ENCODE measurements at places on chromosomes 7 and 10. TPM values are rescaled to one million over a fixed set of nuclear protein-coding genes. Genes with fewer than 3 reads are reported as not detected.
A peak's percentile ranks its signal among the peaks of the same experiment; 100 is the strongest.

DNA sequence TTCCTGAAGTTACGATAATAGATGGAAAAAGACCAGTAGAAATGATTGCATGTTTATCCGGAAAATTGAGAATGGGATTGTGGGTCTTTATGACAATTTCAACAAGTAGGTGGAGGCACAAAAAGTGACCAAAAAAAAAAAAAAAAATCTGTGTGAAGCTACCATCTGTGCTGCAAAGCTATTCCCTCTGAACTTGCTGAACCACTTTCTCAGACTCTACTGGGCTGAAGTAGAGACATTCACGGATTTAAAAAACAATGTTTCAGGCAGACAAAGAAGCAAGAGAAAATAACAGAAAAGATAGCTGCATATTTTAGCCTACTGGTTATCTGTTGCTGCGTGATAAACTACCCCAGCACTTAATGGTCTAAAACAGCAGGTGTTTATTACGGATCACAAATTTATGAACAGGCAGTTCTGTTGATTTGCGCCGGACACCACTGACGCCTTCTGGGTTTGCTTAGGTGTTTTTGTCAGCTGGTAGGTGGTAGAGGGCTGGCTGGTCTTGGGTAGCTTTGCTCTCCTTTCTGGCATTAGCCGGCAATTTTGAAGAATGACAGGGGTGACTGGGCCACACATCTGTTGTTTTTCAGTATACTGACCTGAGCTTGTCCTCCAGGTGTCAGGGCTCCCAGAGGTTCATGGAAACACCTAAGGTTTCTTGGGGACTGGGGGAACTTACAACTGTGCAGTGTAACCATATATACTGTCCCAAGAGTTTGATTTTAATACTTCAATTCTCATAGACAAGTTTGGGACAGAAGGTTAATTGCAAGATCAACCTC is 665.1 kb downstream of the CCSER2 start:
- DNase-seq = no peak

- no peak for DNase-seq
These were observed 27.9 kb downstream of the FAM20C start for GRCh38 chr7:220151-220841.

Gene GALNT11
- 48.7 TPM for total RNA-seq

- DNase-seq = no peak
These were observed 645.7 kb downstream of the ANKRD7 start for GRCh38 chr7:118870187-118870586.

GRCh38 chr10:99676426-99676825 is 17.1 kb downstream of the ENTPD7 start:
- no peak for DNase-seq

- peak; percentile 75 for DNase-seq
These were observed 22.5 kb downstream of the CCDC186 start for GRCh38 chr10:114151486-114151885.

Gene INHBA
- 0.28 TPM for total RNA-seq

DNA sequence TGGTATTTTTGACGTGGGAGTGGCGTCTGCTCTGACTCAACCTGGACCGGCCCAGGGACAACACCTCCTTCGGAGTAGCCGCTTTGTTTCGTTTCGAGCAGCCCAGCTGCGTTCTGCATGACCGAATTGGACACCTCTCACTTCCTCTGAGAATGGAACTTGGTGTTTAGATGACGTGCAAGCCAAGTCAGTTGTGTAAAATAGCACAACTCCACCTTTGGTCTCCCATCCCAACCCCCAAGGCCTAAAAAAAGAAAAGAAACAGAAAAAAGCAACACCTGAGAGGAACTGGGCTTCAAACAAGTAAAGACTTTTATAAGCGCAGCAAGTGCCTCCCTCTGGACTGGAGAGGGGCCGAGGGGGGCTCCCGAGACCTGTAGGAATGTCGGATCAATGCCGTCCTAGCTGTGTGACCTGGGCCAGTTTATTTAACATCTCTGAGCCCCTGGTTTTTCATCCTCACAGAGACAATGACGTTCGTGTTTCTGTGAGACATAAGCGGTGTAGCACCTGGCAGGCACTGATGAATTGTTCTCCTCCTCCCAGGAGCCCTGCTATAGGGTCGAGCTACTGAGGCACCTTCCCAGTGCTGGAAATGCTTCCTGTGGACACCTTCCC is 52.0 kb upstream of the SMNDC1 start:
- peak; percentile 78 for DNase-seq

DNA sequence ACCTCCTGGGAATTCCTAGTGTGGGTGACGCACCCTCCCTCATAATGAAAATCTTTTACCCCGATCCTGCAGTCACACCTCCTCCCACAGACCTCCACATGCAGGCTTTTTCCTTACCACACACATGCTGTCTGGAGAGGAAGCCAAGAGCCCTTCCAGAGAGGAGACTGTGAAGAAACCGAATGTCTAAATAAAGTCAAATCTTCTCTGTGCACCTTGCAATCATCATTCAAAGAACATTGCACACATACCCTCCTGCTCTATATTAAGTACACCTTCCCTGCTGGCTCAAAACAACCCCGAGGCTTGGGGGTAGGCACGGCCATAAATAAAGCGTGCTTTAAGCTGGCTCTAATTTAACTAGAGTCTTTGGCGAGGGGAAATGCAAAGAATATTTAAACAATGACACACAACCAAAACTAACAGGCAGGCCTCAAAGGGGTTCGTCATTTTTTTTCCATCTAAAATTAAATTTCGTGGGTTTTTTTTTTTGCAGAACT is 34.9 kb downstream of the CALML3 start:
- DNase-seq = no peak

Gene PVRIG
- not detected for total RNA-seq

DNA sequence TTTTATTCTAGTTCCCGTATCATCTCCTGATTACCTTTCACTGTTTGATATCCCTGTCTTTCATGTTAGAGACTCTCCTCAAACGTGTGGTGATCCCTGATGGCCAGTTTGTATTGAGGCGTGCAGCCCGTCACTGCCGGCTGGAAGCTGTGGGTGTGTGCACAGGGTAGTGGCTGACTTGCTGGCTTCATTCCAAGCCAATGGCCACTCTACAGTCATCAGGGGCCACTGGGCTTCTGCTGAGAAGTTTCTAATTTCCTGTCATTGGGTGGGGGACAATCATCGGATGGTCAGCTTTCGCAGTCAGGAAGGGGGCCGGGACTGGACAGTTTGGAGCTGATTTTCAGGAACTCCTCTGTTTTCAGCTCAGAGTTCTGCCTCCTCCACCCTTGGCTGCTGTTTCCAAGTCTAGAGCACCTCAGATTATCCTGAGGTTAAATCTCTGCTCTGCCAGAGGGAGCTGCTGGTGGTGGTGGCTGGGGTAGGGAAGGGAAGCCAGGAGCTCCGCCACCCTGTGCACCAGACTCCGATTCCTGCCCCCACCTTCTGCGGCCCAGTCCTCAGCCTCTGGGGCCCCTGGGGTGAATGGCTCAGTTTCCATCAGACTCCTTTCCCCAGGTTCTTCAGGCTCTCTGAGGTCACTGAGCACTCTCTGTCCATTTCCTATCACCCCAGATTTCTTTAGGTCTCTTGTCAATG is 34.9 kb downstream of the BAIAP2L1 start:
- no peak for DNase-seq

Gene LRRN3
- 0.15 TPM for total RNA-seq

Gene MUC12
- total RNA-seq = 6.8 TPM

DNA sequence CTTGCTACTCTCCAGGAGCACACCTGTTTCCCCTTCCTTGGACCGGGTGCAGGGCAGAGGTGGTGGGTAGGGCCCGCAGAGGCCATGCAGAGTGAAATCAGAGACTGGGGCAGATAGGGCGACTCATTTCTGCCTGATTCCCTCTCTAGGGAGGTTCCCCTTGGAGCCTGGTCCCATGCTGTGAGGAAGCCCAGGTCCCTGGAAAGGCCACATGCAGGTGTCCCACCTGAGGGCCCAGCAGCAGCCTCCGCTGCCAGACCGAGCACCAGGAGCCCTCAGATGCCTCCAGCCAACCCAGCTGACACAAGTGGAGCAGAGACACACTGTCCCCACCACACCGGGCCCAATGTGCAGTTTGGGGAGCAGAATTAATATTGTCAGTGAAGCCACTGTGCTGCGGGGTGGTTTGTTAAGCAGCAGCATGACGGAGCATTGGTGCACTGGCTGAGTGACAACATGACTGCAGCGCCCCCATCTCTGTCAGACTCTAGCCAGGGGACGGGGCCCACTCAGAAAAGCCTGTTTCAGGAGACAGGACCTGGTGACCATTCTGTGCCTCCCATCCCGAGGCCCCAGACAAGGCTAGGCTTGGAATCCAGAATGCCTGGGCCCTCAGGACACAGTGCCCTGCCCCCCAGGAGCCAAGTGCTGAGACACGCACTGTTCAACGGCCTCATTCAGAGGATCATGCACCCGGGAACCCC is 30.4 kb upstream of the RET start:
- DNase-seq = no peak

GRCh38 chr7:156000601-156001396 is 188.5 kb upstream of the SHH start:
- DNase-seq = no peak

GRCh38 chr7:159032753-159033472 is 111.8 kb downstream of the VIPR2 start:
- no peak for DNase-seq
